Stimulated activated CD4-positive, alpha-beta T cell treated with anti-CD3 and anti-CD28 coated beads, Interleukin-1b, Interleukin-23, amount 100 ng/mL, for 48 hours (primary cell): ENCODE measurements at places on chromosomes 4 and X.

GRCh38 chr4:27176400-27176799, 315.8 kb downstream of the STIM2 start:
- DNase-seq: no peak

- DNase-seq: no peak
Measured at GRCh38 chrX:86910027-86910426, 607.6 kb upstream of the KLHL4 start.

GRCh38 chrX:38514016-38514854, 47.1 kb upstream of the TSPAN7 start:
- no peak for DNase-seq

DNA sequence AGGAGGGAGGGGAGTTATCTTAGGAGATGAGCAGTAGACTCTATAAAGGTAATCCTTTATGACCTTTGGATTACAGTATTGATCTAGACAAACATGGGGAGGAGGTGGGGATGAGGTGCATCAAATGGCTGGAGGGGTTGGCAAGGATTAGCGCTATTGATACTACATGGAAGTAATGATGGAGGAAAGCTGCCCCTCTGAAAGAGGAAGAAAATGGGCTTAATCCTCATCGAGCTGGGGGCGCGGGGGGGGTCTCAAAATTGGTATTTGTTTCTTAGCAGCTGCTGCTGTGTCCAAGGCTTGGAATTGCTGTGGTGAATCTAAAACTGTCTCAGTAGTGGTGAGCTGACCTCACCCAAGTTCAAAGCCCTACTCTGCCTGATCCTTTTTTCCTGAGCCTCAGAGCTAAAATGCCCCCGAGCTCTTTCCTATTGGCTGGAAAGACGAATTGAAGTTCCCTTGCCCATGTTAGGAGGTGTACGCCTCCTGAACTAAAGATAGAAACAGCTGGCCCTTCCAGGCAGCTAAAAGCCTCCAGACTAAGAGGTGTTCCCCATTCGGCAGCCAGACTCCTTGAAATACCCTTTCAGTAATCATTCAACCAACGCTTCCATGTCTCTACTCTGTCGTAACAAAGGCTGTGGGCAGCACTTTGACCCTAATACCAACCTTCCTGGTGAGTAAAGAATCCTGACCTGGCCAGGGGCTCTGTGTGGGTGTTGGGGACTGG, at the start of gene ITGB1BP2:
TSS of gene ITGB1BP2 (plus strand) at position 556 of the 730 bp plus-strand sequence. CDS start at position 613, 57 bp downstream.
- DNase-seq: no peak

DNA sequence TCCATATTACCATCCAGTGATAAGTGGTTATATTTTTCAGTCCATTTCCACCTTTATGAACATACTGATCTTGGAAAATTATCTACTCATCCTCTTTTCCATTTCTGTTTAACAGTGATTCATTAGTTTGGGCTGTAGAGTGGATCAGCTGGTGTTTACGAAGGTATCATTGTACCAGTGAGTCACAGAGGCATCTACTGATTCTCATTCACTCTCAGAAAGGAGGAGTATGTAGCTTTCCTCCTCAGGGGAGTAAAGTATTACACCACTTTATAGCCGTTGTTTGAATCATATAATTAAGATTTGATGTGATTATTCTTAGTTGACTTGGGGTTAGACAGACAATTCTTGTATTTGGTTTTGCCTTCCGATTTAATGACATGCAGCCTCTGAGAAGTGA, 74.7 kb downstream of the GALNT7 start:
- DNase-seq: no peak

GRCh38 chr4:87353592-87353991, 30.9 kb upstream of the HSD17B13 start:
- DNase-seq: no peak

- DNase-seq: no peak
Measured at GRCh38 chrX:2732076-2732475, 19.8 kb upstream of the XG start.

DNA sequence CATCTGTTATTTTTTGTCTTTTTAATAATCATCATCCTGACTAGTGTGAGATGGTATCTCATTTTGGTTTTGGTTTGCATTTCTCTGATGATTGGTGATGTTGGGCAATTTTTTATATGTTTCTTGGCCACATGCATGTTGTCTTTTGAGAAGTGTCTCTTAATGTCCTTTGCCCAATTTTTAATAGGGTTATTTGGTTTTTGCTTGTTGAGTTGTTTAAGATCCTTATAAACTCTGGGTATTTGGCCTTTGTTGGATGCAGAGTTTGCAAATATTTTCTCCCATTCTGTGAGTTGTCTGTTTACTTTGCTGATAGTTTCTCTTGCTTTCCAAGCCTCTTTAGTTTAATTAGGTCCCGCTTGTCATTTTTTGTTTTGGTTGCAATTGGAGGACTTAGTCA, 152.1 kb upstream of the MED14 start:
- DNase-seq: no peak

- DNase-seq: no peak
Measured at GRCh38 chrX:151609222-151609621, 45.7 kb downstream of the PASD1 start.

GRCh38 chr4:164138521-164138920, 615.4 kb upstream of the SMIM31 start:
- DNase-seq: no peak

DNA sequence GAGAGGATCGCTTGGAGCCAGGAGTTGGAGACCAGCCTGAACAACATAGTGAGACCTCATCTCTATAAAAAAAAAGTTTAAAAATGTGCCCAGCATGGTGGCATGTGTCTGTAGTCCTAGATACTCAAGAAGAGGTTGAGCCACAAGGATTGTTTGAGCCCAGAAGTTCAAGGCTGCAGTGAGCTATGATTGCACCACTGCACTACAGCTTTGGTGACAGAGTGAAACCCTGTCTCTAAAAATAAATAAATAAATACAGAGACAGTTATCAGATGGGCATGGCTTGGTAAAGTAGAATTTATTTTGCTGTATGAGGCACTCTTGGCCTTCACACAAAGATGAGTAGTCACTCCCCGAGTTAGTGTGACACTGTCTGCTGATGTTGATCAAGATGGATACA, 54.1 kb upstream of the SPRY1 start:
- DNase-seq: no peak

- DNase-seq: no peak
Measured at GRCh38 chr4:7073059-7073458, 5.2 kb upstream of the GRPEL1 start.

DNA sequence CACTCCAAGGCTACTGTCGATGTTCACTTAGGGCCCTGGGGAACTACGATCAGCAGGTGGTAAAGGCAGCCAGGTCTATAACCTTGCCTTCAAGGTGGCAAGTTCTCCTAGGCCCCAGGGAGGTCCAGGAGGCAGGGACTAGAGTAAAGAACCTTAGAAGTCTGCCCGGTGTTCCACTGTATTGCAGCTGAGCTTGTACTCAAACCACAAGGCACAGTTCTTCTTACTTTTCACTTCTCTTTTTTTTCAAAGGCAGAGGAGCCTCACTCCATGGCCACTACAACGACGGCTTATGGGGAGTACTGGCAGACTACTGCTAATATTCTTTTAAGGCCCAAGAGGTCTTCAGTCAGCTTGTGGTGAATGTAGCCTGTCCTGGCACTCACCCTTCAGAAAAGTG, 78.8 kb upstream of the GPR174 start:
- DNase-seq: no peak
